ENCODE measurements at places on chromosomes 12 and 14.

- no peak for DNase-seq
These were observed 79.9 kb downstream of the BCL11B start for GRCh38 chr14:99192028-99192621.

DNA sequence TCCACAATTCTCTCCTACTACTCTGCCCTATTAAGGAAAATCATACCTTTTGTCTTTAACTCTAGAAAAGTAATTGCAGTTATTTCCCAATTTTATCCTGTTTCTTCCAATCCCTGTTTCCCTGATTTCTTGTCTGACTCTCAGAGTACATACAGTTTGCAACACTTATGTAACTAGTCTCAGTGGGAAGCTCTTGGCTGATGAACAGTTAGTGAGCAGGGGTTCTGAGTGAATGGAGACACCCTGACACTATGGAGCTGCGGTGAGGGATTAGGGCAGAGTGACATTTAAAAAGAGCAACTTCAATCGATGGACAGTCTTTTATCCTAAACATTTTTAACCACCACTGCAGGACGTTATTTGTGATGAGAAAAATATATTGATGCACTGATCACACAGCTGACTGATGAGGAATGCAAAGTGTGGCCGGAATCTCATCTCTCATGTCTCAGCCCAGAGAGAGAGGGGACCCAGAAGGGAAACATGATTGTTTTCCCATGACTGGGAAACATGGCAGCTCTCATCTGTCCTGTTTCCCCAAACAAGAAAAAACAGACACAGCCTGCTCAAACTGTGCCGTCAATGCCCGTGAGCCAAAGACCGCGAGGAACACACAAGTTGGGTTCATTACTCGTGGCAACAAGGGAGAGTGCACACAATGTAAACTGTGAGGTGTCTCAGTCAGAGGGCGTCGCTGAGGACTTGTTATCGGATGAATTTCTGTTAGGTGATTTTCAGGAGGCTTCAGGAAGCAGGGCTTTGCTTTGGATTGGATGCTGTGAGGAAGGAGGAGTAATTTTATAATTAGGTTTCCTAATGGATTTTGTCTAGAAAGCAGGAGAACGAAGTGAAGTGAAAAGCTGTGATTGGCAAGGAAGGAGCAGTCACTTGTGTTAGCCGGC lies 5.2 kb upstream of the SLC6A13 start:
- DNase-seq: no peak

DNA sequence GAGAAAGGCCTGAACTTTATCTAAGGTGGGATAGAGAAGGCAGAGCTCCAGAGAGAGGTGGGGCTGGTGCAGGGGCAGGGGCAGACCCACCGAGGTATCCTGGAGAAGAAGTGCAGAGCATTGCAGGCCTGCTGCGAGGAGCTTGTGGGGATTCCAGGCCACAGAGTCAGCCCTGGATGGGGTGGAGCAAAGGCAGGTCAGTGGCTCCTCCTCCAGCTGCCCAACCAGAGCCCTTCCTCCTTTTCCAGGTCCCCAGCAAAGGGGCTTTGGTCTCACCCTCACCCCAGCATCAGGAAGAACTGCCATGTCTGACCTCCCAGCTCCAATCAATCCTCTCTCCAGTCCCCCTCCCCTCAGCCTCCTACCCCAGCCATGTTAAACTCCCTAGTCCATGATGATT lies 19.8 kb upstream of the ZNF740 start:
- no peak for DNase-seq

- DNase-seq: no peak
These were observed 37.0 kb downstream of the KDM2B start for GRCh38 chr12:121543786-121544185.

DNA sequence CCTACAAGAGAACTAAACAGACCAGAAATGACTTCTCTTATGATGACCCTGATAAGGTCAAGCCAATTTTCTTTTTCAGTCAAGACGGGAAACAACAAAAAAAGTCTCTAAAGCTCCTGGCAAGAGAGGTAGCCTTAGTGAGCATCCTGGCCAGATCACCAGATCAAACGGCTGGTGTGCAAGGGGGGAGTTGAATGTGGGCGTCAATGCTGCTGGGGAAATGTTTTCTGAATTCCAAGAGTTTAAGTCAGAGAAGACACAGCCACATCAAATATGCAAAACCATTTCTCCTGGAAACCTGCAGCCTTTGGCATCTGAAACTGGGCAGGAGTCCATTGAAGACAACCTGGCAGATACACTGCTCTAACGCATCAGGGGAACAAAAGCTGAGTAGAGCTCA lies 16.0 kb upstream of the SELPLG start:
- no peak for DNase-seq

- no peak for DNase-seq
These were observed 170.2 kb upstream of the PZP start for GRCh38 chr12:9378430-9378835.

DNA sequence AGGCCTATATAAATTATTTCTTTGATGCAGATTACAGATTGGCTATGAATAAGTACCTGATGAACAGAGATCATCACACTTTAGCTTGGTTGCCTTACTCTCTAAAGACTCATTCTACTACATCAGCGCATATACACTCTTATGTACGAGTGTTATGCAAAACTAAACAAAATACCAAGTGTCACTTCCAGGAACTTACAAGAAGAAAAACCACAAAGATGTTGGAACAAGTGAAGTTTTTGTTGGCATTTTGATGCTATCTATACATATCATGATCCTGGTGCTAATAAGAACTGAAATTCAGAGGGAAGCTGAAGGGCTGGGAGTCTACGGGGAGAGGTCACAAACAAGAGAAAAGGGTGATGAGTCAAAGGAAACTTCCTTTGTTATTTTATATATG lies 47.9 kb upstream of the CERS5 start:
- no peak for DNase-seq

- DNase-seq: no peak
These were observed 2.8 kb downstream of the ARHGEF40 start for GRCh38 chr14:21072781-21073339.

DNA sequence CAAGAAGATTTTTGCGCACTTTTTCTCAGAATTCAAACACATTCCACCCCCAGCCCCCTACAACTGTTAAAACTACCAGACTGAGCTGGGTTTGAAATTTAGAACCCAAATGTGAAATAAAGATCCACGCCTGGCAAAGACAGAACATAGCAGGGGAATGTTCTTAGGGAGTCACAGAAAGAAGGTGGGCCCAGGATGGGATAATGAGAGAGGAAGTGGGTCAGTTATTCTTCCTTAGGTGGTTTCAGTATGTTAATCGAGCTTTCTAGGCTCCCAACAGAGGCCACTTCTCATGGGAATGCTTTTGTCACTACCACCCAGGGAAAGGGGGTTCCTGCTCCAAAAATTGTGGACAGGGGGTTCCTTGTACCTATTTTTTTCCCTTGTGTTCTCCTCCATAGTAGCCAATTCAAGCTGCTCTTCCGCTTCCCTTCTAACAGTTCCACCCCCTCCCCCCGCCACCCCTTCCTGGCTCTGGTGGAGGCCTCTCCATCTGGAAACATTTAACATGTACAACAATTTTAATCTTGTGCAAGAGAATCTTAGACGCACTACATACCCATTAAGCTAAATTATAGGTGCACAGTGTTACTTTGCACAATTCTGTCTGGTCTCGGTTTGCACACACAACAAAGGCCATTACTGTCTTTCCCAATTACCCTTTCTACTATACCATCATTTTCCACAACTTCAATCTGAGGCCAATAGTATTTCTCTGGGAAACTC lies 218.1 kb downstream of the MON2 start:
- DNase-seq: no peak

- no peak for DNase-seq
These were observed 2.7 kb downstream of the SHMT2 start for GRCh38 chr12:57232156-57232756.

DNA sequence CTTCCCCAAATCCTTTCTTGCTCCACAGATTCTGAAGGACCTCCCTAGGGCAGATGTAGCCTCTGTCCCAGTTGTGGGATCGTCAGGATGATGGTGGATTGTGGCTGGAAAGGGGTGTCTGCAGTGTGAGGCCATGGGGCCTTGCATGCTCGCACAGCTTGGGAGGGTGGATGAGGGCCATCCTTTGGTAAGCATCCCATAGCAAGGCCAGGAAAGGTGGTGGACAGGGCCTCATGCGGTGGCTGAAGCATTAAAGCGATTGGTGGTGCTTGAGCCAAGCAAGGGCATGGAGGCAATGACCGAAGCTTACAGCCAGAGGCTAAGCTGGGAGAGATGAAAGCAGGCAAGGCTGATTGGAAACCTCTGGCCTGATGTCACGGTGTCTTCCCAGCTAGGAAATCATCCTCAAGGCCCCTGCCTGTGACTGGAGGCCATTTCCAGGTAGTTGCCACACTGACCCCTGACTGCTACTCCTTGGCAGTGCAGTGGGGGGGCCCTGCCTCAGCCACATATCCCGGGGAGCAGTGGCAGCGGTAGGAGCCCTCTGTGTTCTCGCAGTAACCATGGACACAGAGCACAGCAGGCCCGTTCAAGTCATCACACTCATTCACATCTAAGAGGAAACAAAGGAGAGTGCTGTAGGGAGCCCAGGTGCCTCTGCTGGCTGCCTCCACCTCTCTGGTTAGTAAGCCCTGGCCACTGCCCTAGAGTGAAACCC lies 7.0 kb downstream of the ISCA2 start:
- no peak for DNase-seq
